ENCODE measurements at places on chromosomes 6 and 20.

- no peak for DNase-seq
Measured at GRCh38 chr6:1395941-1396908, 6.8 kb downstream of the FOXF2 start.

- DNase-seq, result no peak
Measured at GRCh38 chr6:113642714-113643406, 214.3 kb upstream of the MARCKS start.

GRCh38 chr6:96542702-96543101, 20.2 kb upstream of the FHL5 start:
- DNase-seq, result no peak

- peak; percentile 80 for DNase-seq
Measured at GRCh38 chr6:166381733-166382499, 824 bp downstream of the MPC1 start.

GRCh38 chr20:13017235-13017634, 8.5 kb downstream of the SPTLC3 start:
- no peak for DNase-seq

- no peak for DNase-seq
Measured at GRCh38 chr20:58003525-58003924, 224.9 kb downstream of the ANKRD60 start.

DNA sequence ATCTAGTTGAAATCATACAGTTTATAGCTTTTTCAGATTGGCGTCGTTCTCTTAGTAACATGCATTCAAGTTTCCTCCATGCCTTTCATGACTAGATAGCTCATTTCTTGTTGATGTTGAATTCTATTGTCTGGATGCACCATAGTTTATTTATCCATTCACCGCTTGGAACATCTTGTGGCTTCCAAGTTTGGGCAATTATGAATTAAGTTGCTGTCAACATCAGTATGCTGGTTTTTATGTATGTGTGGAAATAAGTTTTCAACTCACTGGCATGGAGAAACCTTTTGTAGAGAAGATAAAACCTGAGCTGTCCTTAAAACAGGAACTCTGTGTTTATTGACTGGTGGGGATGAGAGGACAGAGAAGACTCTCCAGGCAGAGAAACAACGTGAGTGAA, 248.0 kb downstream of the CDC5L start:
- DNase-seq, result no peak

- DNase-seq, result no peak
Measured at GRCh38 chr6:29509711-29510110, 22.0 kb upstream of the MAS1L start.

- DNase-seq, result no peak
Measured at GRCh38 chr6:84560436-84561390, 203.7 kb downstream of the TBX18 start.

GRCh38 chr6:139371421-139372203, 2.8 kb downstream of the CITED2 start:
- DNase-seq, result no peak

DNA sequence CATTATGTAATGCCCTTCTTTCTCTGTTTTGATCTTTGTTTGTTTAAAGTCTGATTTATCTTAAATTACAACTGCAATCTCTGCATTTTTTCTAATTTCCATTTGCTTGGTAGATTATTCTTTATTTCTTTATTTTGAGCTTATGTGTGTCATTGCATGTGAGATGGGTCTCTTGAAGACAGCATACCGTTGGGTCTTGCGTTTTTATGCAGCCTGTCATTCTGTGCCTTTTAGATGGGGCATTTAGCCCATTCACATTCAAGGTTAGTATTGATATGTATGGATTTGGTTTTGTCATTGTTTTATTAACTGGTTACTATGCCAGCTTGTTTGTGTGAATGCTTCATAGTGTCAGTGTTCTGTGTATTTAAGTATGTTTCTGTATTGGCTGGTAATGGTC, 84.9 kb upstream of the HMGCLL1 start:
- DNase-seq, result no peak

GRCh38 chr6:79526897-79527296, 10.3 kb downstream of the LCA5 start:
- no peak for DNase-seq

DNA sequence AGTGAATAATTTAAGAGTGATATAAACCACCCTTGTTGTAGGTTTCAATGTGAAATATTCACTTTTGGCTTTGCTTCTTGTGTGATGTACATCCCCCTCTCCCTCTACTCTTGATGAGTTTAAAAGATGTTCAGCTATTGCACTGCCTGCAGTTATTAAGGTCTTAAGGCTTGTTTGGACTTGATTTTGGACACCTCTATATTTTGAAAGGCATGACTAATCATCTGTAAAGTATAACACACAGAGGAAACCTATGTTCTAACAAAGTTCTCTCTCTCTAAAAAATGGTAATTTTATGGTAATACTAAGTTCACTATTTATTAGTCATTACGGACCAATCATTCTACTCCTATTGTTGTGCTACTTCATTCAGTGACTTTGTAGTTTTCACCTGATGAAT, 1719.9 kb downstream of the GRIK2 start:
- DNase-seq, result peak; percentile 1

DNA sequence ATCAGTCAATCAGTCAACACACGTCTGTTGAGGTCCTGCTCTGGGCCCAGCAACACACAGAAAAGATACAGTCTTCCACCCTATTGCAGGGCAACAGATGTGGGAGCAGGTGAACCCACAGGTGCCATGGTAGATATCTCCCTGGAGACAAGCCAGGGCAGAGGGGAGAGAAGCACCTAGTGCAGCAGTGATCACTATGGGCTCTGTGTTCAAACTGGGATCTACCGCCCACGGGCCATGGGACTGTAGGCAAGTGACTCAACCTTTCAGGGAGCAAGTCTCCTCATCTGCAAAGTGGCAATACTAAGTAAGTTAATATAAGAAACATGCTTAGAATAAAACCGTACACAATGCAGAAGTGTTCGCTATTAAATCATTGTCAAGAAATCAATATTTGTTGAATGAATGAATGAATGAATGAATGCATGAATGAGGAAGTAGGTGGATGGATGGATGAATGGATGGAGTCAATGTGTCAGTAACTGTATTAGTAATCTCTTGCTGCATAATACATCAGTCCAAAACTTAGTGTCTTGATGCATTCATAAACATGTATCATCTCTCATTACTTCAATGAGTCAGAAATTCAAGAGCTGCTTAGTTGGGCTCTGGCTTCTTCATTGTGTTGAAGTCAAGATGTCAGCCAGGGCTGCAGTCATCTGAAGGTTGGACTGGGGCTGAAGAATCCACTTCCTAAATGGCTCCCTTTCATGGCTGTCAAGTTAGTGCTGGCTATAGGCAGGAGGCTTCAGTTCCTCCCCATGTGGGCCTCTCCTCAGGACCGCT, 31.9 kb upstream of the NFATC2 start:
- DNase-seq, result no peak

- DNase-seq, result no peak
Measured at GRCh38 chr20:37958856-37959520, 56.1 kb downstream of the VSTM2L start.

DNA sequence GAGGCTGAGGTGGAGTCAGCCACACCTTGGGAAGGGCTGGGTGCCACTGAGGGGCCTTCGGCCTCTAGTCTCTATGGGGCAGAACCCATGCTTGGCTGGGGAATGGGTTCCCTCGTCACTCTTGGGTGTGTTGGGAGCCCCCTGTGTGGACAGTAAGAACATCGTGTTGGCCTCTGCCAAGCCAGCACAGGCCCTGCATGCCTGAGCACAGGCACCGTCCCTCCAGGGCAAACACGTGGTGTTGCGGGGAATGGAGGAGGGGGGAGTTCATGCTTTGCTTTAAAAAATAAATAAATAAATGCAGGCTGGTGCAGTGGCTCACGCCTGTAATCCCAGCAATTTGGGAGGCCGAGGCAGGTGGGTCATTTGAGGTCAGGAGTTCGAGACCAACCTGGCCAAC, 63.0 kb downstream of the EZR start:
- DNase-seq, result peak; percentile 54

All from RWPE1 (cell line).